Activated CD4-positive, alpha-beta T cell treated with anti-CD3 and anti-CD28 coated beads, Interleukin-2, amount 50 U/mL, for 16 hours (primary cell): ENCODE measurements at places on chromosomes 16 and 17.

DNA sequence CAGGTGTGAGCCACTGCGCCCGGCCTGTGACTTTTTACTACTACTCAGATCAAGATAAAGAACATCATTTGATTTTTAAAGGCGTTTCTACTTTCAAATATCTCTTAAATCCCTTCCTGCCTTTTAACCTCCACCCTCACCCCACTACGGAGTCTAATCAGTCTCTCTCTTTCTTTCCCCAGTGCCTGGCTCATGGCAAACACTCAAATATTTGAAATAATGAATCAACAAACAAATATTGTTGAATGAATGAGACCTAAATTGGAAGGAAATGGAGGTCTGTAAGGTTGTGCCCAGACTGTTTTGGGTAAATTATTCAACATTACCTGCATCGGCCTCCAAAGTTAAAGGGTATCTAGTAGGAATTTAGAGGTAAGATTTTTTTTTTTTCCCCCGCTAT is 14.7 kb downstream of the COPZ2 start:
- no peak for DNase-seq

- DNase-seq, result no peak
These were observed 10.0 kb upstream of the MEIOC start for GRCh38 chr17:44646280-44646679.

DNA sequence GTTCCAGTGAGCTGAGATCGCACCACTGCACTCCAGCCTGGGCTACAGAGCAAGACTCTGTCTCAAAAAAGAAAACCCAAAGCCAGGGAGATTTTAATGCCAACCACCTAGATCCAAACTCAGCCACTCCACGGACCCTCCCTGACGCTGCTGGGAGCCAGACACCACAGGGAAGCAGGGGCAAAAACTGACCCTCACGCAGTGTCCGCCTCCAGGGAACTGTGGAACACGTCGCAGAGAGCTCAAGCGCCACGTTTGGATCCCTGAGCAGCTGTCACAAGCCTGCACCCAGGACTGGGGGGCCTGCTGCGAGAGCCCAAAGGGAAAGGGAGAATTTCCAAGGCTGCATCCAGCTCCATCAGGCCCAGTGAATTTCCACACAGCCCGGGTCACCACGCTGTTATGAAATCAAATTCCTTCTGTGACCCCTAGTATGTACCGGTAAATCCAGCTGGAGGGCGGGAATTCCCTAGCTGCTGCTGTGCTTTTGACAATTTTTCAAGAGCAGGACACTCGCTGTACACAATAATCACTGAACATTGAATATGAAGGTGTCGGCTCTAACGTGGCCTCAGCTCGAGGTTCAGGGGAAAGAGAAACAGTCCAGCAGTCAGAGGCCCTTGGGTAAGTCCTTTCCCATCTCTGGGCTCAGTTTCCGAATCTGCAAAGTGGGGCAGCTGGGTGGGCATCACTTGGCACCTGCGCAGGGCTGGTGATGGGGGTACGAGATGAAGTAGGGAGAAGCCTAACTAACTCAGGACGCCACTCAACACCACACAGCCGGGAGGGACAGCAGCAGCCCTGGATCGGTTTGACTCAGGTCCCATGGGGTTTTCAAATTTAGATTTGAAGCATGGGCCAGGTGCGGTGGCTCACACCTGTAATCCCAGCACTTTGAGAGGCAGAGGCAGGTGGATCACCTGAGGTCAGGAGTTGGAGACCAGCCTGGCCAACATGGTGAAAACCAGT is 8.6 kb downstream of the CARHSP1 start:
- DNase-seq, result no peak

DNA sequence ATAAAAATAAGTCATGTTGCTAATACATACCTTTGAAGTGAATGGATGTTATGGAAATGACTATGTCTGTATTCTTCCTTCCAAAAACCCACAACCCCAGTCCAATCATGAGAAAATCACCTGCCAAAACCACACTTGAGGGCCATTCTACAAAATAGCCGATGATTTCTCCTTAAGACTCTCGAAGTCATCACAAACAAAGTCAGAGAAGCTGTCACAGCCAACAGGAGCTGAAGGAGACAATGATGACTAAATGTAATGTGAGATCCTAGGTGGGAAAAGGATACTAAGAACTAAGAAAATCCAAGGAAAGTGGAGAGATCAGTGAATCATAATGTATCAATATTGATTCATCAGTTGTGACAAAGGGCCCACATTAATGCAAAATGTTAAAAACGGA is 432.9 kb upstream of the DYNLRB2 start:
- no peak for DNase-seq

- no peak for DNase-seq
These were observed 17.5 kb downstream of the STAT5A start for GRCh38 chr17:42305543-42306384.

DNA sequence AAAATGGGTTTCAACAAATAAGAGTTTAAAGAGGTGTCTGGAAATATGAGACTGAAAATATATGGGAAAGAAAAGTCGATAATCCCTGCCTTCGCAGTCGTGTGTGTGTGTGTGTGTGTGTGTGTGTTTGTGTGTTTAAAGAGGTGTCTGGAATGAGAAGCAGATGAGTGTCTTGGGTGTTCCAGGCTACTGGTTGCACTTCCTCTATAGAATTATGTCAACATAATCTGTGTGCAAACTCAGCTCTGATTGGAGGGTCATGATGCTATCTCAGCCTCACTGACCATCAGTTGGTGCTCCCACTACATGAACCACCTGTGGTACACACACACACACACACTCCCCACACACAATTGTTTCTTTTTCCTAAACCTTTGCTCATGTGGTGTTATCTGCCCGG is 347.3 kb downstream of the NPIPA8 start:
- DNase-seq, result no peak

DNA sequence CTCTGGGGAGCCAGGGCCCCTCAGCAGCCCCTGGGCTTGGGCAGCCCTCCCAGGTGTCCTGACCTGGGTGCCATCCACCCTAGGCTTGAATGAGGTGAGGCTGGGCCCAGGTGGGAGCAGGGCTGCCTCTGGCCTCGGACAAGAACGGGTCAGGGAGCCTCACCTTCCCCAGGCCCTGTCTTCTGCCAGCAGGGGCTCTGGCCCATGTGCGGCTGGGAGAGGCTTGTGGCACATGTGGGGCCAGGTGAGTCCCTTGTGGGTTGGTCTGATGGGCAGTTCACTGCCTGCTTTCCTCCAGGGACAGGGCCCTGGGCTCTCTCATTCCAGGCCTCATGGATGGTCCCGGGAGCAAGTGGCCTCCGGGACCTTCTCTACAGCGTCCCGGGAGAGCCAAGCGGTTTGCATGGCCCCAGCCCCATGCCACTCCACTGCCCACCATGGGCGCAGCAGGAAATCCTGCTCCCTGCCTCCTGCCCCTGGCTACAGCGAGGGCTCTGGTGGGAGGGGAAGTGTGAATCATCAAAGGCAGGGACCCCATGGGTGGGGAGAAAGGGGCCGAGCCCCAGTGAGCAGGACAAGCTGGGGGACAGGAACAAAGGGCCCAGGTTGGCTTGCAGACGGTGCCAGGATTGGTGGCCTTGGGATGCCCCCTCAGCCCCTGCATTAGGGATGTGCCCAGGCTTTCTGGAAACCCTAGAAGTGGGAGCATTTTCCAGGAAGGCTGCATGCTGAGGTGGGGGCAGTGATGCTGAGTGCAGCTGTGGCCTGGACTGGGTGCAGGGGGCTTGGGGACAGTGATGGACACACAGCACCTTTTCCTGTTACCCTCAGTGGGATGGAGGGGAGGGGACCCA is 12.2 kb downstream of the VASN start:
- no peak for DNase-seq

DNA sequence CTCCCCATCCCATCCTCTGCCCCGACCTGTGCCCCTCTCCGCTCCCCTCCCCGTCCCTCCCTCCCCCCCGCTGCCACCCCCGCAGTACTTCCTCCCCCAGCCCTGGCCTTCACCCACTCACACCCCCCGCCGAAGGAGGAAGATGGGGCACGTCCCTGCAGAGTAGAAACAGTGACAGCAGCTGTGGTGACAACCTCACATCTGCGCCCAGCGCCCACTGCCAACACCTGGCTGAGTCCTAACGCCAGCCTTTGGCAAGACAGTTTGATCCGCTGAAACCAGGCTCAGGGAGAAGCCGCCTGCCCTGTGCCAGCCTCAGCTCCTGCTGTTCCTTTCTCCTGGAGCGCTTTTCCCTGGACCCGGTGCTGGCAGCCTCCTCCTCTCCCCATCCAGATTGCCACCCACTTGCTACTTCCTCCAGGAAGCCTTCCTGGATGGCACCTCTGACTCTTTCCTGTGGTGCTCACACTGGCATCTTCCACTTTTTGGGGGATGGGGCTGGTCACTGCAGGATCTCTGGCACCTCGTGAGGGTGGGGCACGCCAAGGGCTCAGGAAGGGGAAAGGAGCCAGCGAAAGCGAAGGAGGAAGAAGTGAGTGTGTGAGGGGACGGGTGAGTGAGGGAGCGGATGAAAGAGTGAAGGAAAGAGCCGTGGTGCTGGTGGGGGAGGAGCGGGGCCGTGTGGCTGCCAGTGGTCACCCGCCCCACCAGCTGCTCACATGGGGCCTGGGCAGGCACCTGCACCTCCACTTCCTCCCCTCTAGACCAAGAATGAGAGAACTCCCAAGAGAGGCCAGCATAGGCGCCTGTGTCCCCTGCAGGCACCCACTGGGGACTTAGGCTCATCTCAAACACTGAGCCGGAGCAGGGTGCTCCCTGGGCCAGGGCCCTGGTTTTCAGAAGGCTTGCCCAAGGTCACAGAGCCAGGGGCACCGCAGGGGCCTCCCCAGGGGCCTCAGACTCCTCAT is 27.0 kb downstream of the ZFPM1 start:
- DNase-seq, result no peak

GRCh38 chr17:27263386-27263785 is 30.5 kb upstream of the WSB1 start:
- no peak for DNase-seq

- DNase-seq, result no peak
These were observed 4.2 kb upstream of the MAPK7 start for GRCh38 chr17:19374136-19374535.

- DNase-seq, result no peak
These were observed 685.3 kb downstream of the WWOX start for GRCh38 chr16:78784771-78785170.

GRCh38 chr17:75720656-75721462 is at the start of gene ITGB4:
ITGB4 (plus strand) TSS chr17:75721459; CDS start chr17:75724704, 3,245 bp downstream.
- DNase-seq, result peak; percentile 21

DNA sequence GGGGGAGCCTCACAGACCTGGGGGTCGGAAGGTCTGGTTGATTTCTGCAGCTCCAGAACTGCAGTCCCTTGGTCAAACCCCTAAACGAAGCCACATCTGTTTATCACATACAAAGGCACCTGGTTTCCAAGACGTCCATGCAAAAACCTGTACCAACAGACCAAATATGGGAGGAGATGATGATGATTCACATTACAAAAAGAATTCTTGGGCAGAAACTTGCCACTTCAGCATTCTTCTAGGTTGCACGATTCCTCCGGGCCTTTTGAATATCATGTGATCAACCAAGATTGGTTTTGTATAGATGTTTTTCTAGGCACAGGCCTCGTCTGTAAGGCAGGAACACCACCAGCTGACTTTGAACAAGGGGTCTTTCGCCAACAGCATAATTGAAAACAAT is 466.3 kb downstream of the SOX9 start:
- no peak for DNase-seq

GRCh38 chr17:360092-360750 is 7.6 kb upstream of the RPH3AL start:
- DNase-seq, result no peak

DNA sequence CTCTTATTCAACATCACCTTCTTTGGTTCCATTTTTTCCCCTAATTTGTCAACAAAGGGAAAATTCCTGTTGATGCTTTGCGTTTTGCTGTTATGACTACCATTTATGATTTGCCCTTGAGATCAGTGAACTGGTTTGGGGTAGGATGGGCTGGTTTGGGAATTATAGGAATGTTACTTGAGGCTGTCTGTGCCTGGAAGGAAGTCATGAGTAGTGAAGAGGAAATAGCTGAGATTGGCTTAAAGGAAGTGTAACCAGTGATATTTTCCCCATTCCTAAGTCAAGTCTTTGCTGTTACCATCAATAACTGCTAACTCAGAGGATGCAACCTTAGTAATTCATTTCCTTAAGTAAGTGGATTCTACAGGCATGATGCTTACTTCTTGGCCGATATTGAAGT is 179.2 kb downstream of the MAP2K6 start:
- DNase-seq, result no peak

DNA sequence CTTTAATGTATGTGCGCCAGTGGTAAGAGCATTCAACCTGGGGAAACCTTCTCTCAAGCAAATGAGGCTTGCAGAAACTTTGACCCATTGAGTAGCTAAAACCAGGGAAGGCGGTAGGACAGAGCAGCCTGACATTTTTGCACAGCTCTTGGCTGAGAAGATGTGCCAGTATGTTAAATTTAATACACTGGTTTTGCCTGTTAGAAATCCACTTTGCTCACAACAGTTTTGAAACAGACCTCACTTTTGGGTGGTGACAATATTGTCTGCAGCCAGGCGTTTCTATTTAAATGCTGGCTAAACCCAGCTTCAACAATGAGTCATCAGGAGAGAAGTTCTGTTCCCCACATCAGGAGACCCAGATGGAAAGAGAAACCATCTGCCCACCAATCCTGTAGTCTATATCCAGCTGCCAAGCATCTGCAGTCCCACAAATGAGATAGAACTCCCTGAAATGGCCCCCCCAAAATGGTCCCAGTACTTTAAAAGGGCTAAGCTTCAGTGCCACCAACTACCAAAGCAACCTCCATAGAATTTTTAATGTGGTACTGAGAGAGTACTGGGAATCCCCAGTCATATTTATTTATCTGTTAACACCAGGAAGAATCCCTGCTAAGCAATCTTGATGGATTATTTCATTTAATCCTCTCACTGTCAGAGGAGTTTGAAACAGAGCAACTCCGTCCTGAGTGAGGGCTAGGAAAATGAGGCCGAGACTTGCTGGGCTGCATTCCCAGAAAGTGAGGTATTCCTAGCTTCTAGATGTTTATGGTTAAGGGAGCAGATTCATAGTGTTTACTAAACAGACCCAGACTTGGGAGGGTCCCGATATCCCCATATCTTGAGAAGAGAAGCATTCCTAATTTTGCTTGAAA is 29.0 kb upstream of the CLEC3A start:
- DNase-seq, result no peak

DNA sequence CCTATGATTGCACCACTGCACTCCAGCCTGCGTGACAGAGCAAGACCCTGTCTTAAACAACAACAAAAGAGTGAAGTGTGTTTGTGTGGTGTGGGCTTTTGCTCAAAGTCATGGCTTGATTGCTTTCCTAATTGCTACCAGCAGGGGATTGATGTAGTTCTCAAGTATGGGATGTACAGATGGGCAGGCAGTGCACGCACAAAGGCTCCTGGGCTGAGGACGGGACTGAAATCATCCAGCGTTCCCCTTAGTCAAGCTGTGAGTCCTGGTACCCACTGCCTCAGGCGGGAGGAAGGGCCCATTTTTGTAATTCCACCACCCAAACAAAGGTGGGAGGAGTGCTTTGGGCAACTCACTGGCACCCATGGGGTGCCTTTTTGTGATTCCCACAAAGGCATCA is 47.3 kb downstream of the GDE1 start:
- no peak for DNase-seq
